ENCODE measurements at places on chromosomes 12 and 14.

GRCh38 chr12:40561395-40561966 is 130.8 kb upstream of the CNTN1 start:
- DNase-seq: no peak

DNA sequence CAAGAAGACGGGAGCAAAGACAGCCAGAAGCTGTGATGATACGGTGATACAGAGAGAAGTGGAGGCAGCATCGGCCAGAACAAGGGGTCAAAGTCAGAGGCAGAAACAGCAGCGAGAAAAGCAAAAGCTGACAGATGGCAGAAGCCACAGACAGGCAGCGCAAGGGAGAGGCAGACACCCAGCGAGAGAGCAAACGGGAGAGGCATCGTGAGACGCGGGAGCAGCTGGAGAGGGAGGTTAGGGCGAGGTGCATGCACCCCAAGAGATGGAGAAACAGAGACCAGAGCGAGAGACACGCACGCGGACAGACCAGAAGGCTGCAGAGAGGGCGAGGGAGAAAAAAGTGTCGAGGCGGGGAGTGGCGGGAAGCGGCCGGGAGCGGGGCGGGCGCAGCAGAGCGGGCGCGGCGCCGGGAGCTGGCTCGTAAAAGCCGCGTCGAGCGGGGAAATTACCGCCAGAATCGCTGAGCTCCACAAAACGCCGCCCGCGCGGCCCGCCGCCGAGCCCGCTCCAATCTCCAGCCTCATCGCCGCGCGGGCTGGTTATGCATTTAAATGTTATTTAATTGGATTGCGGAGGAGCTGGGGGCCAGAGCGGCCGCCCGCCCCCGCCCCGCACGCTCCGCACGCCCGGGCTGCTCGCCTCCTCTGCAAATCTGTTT is 15.6 kb downstream of the SMUG1 start:
- DNase-seq: no peak

DNA sequence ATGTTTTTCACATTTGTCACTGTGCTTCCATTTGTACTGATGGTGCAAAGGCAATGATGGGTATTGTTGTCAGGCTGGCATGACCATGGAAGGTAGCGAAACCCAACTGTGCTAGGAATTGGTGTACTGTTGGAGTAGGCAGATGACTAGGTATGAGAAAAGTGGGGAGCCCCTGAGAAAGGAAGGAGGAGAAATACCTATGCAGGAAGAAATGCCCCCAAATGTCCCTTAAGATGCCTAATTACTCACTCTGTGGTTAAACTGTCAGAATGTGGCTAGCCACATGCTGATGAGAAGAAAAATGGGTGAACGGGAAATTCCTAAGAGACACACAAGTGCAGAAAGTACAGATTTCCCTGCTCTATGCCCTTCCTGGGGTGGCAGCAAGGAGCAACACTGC is 339.1 kb downstream of the TMEM132D start:
- DNase-seq: no peak

DNA sequence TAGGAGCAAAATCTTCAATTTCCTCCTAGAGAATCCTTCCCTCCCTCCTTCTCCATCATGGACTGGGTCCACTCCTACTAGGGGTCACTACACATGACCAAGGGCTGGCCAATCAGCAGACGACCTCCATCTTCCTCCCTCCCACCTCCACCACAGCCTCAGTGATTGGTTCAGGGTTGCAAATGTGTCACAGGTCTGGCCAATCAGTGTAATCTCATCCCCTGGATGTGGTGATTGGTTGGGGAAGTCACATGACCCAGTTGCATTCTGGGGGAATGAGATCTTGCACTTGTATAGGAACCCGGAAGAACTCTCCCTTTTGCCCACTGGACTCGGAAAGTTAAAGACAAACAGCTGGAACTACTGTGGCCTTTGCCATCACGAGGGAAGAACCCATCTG is 169.2 kb downstream of the PIWIL1 start:
- no peak for DNase-seq

GRCh38 chr12:29707846-29708245 is 75.9 kb downstream of the TMTC1 start:
- DNase-seq: no peak

DNA sequence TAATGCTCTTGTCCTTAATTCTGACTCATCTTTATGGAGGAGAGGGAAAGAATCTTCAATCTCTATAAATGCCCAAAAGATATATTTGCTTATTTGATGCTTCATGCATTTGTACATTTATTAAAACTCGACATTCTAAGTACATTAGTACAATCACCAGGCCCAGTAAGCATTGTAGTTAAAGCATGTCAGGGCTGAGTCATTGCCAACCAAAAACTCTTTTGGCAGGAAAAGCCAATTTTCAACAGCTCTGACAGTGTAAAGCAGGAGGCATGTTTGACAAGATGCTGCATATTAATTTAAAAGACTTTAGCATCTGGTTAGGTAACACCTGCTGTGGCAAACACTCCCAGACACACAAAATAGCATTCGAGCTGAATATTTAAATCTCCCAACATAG is 290.9 kb downstream of the PPFIA2 start:
- DNase-seq: no peak

DNA sequence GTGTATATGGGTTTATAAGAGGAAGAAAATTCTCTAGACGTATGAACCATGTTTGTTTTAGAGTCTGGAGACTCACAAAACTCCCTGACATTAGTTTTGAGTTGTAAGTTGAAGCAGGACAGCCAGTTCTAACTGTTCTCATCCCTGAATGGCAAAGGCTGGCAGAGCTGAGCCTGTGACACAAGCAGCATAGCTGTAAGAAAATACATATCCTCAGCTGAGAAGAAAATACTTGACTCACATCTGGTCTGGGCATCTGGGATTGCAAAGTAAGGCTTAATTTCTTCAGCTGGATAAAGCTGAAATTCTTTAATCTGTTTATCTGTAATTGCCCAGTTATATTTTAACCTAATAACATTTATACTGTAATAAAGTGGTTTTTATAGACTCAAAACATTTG is 156.3 kb downstream of the PELI2 start:
- DNase-seq: peak; percentile 30

- DNase-seq: peak; percentile 32
Measured at GRCh38 chr12:43062201-43062895, 472.8 kb upstream of the PRICKLE1 start.

GRCh38 chr12:27922531-27923139 is 49.9 kb downstream of the PTHLH start:
- DNase-seq: no peak

GRCh38 chr14:82414853-82415539 is 881.3 kb upstream of the SEL1L start:
- DNase-seq: no peak

DNA sequence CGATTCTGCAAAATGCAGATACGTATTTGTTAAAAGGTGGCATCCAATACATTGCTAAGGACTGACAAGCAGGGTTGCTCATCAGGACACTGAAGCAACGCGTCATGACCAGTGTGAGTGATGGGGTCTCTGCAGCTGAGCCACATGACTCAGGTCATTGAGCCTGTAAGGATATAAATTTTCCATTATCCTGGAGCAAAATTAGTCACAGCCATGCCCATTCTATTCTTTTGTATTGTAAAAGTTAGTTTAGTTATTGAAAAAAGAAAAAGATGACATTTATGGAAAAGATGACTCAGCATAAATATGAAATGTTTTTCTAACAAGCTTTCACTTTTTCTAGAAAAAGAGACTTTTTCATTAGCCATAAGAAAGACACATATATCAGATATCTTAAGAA is 268.0 kb upstream of the TMEM132C start:
- no peak for DNase-seq

DNA sequence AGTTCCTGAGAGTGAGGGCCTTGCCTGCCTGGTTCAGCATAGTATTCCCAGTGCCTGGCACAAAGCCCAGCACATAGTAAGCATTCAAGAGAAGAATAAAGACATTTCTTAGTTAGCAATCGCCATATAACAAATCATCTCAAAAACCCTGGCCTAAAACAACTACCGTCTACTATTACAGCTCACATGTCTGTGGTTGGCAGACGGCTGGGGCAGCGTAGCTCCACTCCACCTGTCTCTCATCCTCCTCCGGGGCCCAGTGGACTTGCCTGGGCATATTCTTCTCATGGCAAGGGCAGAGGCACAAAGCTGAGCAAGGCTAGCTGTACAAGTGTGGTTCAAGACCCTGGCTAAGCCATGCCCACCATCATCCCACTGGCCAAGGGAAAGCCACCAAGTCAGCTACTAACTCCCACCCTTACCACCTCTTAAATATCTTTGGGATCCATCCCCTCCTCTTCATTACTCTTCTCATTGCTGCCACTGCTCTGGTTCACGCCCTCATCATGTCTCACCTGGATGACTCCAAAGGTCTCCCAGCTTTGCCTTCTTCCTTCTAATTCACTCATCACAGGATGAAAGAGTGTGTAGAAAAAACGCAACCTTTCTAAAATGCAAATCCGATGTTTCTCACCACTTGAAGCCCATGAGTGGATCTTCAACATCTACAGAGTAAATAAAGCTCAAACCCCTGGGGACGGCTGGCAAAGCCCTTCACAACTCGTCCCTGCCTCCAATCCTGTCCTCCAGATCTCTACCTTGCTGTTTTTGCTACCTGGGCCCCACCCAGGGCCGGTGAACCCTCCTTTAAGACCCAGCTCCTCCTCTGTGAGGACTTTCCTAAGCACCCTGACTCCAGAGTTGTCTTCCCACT is 10.4 kb downstream of the TMEM229B start:
- DNase-seq: no peak

- no peak for DNase-seq
Measured at GRCh38 chr14:31889297-31889696, 187.8 kb upstream of the ARHGAP5 start.

GRCh38 chr14:58555647-58556046 is 82.1 kb upstream of the DACT1 start:
- DNase-seq: no peak

DNA sequence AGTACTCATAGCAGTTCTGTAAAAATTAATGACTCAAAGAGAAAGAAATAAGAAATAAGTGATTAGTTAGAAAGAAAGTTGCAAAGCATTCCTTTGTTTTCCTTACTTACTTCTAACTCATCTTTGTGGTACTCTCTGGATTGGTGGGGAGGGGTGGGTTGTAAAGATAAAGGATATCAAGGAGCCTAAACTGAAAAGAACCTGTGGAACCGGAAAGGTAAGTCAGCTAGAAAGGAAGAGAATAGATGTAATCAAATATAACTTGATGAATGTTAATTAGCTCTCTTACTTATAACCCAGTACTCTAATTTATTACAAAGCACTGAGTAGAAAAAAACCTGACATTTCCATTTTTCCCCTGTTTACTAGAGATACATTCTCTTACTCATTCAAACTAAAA is 37.5 kb upstream of the KRR1 start:
- DNase-seq: no peak

- peak; percentile 11 for DNase-seq
Measured at GRCh38 chr14:73816393-73816816, 35.2 kb upstream of the PTGR2 start.

- DNase-seq: peak; percentile 63
Measured at GRCh38 chr14:88553886-88554456, 836 bp downstream of the PTPN21 start.

- peak; percentile 74 for DNase-seq
Measured at GRCh38 chr14:37246427-37246829, 48.7 kb downstream of the MIPOL1 start.

DNA sequence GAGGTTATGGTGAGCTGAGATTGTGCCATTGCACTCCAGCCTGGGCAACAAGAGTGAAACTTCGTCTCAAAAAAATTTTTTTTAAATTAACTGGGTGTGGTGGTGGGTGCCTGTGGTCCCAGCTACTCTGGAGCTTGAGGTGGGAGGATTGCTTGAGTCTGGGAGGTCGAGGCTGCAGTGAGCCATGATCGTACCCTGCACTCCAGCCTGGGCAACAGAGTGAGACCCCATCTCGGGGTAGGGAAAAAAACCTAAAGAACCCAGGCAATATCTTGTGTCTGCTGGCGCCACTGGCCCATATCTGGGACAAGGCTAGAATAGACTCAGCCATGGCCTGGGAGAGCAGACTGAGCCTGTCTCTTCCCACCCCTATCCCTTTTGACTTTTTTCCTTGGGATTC is 9.1 kb upstream of the GPRC5A start:
- no peak for DNase-seq

GRCh38 chr14:50260511-50260910 is 29.1 kb upstream of the SOS2 start:
- DNase-seq: no peak

GRCh38 chr14:29895591-29896083 is 32.0 kb downstream of the PRKD1 start:
- no peak for DNase-seq

- DNase-seq: peak; percentile 18
Measured at GRCh38 chr12:93256256-93256969, 121.3 kb upstream of the NUDT4 start.

DNA sequence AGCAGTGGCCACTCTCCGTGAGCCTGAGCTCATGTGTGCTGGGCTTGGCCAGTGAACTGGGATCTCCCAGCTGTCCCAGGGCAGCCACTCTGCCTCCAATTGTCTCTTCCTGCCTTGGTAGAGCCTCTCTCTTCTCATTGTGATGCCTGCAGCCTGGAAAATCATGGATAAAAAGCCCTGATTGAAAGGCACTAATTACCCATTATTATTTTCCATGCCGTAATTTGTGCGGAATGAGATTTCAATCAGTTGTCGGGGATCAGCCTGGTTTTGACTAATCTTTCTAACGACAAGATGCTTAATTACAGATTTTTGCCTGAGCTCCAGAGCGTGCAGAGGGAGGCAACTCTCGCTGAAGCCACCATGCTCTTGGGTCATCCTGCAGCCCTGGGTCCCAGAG is 52.7 kb downstream of the ESRRB start:
- no peak for DNase-seq

- DNase-seq: no peak
Measured at GRCh38 chr14:54309615-54310014, 87.2 kb upstream of the CDKN3 start.

GRCh38 chr14:32601069-32601468 is 272.0 kb downstream of the AKAP6 start:
- DNase-seq: no peak

- no peak for DNase-seq
Measured at GRCh38 chr14:23074906-23075305, 17.6 kb upstream of the CDH24 start.

DNA sequence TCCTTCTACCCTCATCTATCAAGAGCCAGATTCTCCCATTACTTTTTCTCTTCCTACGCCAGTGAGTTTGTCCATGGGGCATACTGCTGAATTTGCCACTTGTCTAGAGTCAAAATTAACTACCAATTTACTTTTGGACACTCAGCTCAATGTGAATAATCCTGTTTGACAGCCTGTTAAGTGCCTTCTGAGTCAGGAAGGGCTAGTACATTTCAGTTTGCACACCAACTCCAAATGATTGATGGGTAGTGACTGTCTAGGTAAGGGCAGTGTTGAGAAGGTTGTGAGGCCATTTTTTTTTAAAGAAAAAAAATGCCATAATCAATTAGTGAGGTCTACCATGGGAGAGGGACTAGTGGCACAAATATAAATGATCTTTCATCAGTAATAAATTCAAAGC is 21.8 kb upstream of the TRIM9 start:
- no peak for DNase-seq

DNA sequence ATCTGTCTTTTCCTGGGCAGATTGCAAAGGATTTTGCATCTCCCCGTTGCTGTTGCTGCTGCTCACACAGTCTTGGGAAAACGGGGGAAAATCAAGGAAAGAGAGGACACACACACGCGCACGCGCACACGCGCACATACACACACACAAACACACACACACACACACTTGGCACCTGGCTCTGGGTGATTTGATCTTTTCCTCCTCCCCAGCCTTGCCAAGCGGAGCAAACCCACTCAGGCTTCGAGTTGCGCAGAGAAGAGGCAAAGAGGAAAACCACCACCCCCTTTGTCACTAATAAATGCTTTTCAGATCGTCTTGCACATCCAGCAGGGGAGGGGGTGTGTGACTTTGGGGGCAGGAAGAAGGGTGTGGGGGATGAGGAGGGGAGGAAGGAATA is 965 bp upstream of the NOS1 start:
- DNase-seq: no peak

Measured in spinal cord (tissue), 10 donors.